ENCODE measurements at places on chromosomes 13 and 19.

- no peak for DNase-seq
Measured at GRCh38 chr13:20118268-20119140, 42.3 kb downstream of the GJA3 start.

DNA sequence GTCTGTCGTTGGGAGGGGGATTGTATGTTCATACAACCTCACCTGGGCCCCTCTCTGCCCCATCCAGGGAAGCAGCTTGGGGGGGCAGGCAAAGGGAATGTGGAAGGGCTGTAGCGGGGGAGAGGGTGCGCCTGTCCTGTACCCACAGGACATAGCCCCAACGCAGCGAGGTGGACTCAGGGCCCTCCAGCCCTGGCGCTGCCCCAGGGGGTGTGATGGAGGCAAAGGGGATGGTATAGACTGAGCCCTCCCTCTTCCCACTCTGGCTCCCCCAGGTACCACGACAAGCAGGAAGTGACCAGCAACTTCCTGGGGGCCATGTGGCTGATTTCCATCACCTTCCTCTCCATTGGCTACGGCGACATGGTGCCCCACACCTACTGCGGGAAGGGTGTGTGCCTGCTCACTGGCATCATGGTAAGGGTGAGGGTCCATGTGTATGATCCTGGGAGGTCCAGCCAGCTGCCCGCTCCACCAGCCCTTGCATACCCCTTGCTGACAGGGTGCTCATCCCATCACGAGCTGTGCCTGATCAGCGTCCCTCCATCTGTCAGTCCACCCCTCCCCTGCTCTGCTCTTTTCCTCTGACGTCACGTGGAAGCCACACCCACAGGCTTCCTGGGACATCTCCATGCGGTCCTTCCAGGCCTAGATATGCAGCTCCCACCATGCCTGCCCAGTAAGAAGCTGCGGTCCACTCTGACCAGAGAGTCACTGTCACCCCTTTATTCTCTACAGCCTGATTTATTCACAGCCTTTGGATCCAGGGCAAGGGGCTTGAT lies 18.3 kb downstream of the KCNN1 start:
- DNase-seq, result no peak

DNA sequence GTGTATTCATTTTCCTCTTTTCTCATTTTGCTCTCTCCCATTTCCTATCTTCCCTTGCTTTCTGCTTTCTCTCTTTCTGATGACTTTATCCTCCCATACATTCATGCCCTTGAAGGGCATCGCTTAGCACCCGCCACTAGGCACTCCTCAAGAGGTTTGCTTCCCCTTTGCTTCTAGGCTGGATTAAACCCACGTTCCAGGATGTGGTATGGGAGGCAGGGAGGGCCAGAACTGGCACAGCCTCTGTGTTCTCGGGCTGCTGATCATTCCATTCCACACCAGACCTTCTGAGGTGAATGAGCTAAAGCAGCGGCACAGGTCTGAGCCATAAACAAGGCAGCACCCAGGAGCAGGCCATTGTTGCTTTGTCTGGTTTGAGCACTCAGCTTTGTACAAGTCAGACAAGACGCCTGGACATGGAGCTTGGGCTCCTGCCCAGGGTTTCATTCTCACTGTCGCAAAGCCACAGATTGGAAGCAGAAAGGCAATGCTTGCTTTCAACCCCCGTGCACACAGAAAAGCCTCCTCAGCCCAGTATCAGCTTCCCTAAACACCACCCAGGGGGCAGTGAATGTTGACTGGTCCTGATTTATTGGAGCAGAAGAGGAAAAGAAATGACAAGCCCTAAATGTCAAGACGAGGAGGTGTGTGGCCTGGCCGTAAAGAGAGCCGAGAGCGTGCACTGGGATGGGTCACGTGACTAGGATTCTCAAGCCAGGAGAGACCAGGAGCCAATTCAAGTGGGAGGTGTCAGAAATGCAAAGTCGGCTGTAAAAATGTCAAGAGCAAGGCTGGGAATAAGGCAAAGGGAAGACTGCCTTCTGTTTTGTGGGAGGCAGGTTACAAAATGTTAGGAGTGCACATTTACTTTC lies 218.0 kb upstream of the SERP2 start:
- DNase-seq, result no peak

DNA sequence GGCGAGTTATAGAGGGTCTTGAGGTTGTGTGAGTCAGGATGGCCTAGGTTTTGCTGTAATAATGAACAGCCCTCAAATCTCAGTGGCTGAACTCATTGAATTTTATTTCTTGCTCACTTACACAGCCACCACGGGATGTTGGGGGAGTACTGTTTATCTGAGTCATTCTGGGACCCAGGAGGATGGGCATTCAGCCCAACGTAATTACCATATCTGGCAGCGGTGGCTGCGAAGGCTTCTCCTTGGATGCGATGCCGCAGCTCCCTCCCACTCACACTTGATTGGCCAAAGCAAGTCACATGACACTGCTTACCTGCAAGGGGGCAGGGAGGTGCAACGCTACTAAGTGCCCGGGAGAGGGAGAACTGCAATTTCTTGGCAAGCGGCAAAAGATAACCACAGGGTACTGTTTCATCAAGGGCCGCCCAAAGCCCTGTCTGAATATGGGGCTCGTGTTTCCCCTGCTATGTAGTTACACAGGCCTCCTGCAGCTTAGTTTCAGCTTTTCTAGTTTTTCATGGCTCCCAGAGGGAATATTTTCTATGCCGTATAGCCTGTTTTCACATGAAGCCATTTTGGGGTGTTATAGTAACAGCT lies 19.9 kb downstream of the ZSWIM9 start:
- DNase-seq, result no peak

DNA sequence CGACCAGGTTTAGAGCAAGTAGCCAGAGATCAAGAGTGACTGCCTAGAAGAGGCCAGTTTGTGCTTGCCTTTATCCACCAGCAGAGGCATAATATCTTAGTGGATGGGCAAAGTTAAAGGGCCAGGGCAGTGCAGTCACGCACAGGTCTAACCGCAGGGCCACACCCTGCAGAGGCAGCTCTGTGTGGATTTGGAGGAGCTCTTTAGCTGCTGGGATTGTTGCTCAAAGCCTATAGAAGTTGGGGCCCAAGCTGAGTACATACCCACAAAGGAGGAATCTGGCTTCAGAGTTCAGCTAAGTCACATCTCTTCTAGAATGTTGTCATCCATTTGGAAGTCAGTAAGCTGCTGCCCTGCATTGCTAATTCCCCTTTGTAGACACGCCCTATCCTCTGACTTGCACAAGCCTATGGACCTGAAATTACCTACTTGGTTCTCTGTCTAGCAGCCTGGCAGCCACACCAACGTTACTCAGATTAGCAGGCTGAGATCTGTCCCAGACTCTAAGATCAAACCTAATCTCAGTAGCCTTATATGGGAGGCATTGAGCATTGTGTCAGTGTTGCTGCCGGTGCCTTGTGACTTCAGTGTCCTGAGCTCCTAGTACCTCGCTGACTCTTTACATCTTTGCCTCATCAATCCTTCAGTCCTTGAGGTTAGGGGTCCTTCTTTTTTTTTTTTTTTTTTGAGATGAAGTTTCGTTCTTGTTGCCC lies 102.9 kb upstream of the STARD13 start:
- DNase-seq, result no peak

- no peak for DNase-seq
Measured at GRCh38 chr13:19817510-19818158, 34.9 kb upstream of the PSPC1 start.

DNA sequence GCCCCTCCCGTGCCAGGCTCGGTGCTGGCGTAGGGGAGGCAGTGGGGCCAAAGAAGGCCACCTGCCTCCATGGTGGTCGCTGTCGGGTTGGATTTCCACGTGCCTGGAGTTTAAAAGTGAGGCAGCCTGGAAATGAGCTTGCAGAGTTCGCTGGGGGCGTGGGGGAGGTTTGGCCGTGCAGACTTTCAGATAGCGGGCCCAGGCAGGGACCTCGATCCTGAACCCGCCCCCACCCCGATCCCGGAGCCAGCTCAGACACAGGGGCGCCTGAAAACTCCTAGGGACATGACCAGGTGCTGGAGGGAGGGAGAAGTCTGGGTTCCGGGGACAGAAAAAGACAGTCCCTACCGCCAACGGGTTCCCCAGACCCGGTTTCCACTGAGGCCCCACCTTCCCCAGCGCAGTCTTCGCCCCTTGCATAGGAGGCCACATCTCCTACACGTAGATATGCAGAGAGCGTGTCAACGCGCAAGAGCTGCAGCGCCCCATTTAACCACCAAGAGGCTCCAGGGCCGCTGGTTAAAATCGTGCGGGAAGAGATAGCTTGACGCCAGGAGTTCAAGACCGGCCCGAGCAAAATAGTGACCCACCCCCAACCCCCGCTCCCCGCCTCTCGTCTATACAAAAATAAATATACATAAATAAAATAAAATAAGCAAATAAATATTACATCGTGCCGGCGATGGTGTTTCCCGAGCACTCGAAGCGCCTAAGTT lies 8.5 kb downstream of the CCDC8 start:
- no peak for DNase-seq

GRCh38 chr19:30004403-30004802 lies 62.4 kb downstream of the URI1 start:
- no peak for DNase-seq

DNA sequence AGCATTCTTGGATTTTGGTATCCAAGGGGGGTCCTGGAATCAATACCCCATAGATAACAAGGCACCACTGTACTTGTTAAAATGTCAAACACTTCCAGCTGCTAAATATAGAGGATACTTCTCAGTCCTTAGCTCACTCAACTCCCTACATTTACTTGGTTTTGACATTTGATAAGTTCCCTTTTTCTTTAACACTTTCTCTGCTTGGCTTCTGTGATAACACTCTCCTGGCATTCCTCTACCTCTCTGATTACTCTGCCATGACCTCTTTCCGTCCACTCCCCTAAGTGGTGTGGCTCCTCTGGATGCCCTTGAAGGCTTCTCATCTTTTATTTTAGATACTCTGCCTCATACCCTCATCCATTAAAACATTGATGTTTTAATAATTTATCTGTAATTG lies 65.2 kb downstream of the MICU2 start:
- no peak for DNase-seq

DNA sequence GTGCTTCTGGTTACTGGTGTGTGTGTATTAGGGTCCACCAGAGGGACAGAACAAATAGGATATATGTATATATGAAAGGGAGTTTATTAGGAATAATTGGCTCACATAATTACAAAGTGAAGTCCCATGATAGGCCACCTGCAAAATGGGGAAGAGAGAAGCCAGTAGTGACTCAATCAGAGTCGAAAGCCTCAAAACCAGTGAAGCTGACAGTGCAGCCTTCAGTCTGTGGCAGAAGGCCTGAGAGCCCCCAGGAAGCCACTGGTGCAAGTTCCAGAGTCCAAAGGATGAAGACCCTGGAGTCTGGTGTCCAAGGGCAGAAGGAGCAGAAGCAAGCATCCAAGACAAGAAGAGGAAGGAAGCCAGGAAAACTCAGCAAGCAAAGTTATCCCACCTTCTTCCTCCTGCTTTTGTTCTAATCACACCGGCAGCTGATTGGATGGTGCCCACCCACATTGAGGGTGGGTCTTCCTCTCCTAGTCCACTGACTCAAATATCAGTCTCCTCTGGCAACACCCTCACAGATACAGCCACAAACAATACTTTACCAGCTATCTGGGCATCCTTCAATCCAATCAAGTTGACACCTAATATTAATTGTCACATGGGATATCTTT lies 21.7 kb upstream of the SCEL start:
- no peak for DNase-seq

DNA sequence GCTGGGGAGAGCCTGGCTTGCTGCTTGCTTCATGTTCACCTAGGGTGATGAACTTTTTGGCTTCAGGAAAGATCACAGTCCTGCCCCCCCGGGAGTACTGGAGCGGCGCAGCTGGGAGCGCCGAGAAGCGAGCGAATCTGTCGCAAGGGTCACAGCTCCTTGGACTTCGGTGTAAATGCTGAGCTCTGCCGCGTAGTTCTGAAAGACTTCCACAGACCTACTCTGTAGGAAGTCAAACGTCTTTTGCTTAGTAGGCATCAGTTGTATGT lies 2.7 kb downstream of the ING1 start:
- no peak for DNase-seq

DNA sequence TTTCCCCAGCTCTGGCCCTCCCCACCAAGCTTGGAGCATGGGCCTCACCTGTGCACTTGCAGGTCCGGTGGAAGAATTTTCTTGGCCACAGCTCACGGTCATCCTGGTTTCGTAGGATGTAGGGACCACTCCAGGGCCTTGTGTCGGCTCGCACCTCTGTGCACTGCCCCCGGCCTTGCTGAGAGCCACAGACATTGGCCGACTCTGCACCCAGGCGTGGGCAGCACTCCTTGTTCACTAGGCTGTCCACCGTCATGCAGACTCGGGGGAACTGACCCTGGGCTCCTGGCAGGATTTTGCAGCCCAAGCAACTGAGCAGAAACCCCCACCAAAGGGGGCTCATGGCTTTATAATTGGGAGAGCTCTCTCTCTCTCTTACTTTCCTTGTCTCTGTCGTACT lies 569 bp downstream of the DCT start:
- no peak for DNase-seq

DNA sequence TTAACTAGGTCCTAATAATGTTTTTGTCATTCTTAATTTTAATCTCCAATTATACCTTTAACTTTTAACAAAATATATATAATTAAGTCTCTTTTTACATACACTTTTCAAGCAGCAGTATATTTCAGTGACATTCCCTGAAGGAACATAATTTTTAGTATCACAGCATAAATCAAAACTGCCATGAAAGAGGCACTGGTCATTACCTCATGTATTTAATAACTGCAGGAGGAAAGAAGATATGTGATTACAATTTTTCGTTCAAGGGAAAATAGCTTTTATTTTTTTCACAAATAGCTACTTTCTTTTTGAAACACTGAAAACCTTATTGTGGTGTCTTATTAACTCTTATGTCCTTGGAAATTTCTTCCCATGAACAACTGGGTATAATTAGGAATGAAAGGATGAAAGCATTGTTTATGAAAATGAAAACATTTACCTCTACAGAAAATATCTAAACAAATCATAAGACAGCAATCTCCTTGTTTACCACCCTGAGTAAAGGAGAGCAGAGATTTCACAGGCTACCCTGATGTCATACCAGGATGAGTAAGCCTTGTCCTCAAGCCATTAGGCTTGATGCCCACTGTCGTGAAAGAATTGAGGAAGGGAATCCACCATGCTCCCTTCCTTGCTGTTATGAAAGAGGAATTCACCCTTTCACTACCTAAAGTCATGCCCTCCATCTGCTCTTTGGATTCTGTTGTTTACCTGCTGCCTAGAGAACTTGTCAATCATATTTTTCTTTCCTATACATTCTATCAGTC lies 877.2 kb upstream of the PCDH20 start:
- no peak for DNase-seq

GRCh38 chr13:109160357-109160756 lies 530.9 kb downstream of the MYO16 start:
- no peak for DNase-seq

- no peak for DNase-seq
Measured at GRCh38 chr13:19861762-19862161, 1.7 kb downstream of the ZMYM5 start.

GRCh38 chr19:28475525-28475924 lies 737.4 kb downstream of the UQCRFS1 start:
- no peak for DNase-seq

DNA sequence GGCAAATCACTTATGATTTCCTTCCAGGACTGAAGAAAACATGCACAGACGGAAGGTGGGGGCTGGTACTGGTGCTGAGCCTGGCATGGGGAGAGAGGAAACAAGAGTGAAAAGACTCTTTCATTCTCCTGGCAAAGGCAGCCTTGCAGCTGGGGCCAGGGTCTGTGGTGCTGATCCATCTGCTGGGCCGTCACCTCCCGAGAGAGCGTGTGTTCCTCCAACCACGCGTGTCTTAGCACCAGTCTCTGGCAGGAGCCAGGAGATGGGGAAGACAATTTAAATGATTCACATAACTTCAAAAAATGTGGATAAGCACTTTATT lies 23.9 kb upstream of the SPART start:
- DNase-seq, result no peak

Measured in cortex of kidney (tissue), 1 donor.